AG10803 (cell line): ENCODE measurements at places on chromosomes 4 and X.

- no peak for DNase-seq
These were observed 9.5 kb upstream of the MXD4 start for GRCh38 chr4:2271279-2272025.

DNA sequence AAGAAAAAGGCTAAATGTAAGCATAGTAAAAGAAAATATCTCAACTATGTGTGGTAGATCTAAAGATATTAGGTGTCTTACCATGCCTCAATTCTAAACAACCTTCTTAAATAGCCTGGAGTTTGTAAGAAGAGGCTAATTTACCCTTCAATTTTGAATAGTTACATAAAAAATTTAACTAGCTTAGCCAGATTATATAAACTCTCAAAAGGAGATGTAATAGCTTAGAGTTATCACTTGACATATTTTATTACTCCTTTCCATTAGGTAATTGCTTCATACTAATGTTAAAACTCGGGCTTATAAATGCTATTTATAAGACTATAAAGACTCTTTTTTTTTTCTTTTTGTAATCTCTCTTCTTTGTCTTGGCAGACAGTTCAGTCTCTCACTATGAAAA, 297.5 kb upstream of the PABPC4L start:
- DNase-seq: no peak

- DNase-seq: no peak
These were observed 121.5 kb downstream of the ANK2 start for GRCh38 chr4:113170805-113171468.

DNA sequence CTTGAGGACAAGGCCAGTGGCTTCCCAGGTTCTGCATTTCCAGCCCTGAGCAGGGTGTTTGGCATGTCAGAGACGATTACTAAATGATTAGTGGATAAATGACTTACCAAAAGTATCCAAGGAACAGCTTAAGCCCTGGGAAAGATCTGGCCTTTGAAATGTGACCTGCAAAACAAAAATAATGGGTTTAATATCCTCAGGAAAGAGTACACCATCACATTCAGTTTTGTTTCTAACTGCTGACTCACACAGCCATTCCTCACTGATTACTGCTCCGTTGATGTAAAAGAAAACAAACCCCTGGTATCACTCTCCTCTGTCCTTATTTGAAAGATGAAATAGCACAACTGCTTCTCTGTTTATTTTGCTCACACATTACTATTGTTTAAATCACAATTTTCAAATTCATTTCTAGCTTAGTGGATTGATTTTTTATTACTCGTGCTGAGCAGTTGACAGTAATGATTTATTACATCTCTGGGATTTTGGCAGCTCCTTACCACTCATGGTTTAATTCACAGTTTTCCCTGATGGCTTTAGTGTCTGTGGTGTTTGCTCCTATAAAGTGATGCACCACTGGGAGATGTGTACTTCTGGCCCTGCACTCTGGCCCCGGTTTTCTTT, 117.0 kb downstream of the CBLL2 start:
- peak; percentile 45 for DNase-seq

DNA sequence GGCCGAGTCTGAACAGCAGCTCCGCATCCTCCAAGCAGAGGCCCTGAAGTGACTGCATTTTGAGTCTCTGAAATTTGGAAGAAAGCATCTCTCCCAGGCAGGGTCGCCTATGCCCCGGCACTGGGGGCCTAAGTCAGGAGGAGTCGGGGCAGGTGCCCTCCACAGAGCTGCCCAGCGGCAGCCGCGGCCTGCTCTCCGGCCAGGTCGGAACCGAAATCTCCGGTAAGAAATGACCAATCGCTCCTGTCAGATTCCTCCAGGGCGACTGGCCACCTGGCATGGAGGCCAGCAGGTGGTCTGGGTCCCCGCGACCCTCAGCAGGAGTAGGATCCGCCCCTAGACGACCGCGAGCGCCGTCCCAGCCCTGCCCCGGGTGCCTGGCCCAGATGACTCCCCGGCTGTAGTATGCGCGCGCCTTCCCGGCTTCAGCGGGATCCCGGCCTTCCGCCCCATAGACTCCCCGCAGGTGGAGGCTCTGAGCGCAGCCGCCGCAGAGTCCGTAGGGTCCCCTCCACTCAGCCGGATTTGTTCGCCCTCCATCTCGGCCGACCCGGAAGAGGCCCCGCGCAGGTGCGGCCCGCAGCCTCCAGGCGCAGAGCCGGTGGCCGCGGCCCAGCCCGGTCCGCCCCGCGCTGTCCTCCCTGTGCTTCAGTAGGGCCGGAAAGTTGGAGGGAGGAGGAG, 1.5 kb downstream of the NKX1-1 start:
- DNase-seq: no peak

DNA sequence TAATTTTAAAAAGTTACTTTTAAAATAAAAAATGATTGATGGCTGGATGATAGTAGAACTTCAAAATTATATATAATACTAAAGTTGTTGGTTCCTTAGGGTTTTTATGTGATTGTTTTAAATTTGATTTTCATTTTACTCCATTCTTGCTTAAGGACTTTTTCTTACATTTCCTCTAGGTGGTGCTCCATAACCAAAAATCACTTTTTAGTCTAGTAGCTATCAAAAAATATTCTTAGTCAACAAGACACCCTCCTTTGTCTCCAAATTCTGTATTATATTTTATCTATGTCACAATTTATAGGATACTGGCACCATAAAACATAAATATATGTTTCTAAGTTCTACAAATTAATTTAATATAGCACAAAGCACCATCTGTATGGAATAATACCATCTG, 67.2 kb upstream of the BRWD3 start:
- DNase-seq: peak; percentile 33

GRCh38 chrX:133435544-133436124, 20.3 kb upstream of the GPC4 start:
- DNase-seq: no peak

GRCh38 chr4:19358015-19358414, 893.7 kb upstream of the SLIT2 start:
- peak; percentile 33 for DNase-seq

GRCh38 chr4:90393215-90393614, 266.0 kb downstream of the CCSER1 start:
- no peak for DNase-seq

- DNase-seq: no peak
These were observed 113.1 kb downstream of the RS1 start for GRCh38 chrX:18558799-18559198.

DNA sequence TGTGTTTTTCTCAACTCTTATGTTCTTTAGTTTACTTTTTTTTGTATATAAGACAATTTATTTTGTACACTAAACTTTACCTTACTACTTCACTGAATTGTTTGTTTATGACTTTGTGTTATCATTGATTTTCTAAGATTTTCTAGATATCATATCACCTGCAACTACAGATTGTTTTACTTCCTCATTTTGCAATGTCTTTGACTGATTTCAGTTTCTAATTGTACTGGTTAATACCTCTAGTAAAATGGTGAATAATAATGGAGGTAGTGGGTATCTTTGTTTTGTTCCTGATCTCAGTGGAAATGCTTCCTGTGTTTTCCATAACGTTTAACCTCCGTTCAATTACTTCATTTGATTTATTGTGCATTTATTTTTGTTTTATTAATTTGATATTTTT, 490.2 kb downstream of the TLL1 start:
- DNase-seq: no peak

DNA sequence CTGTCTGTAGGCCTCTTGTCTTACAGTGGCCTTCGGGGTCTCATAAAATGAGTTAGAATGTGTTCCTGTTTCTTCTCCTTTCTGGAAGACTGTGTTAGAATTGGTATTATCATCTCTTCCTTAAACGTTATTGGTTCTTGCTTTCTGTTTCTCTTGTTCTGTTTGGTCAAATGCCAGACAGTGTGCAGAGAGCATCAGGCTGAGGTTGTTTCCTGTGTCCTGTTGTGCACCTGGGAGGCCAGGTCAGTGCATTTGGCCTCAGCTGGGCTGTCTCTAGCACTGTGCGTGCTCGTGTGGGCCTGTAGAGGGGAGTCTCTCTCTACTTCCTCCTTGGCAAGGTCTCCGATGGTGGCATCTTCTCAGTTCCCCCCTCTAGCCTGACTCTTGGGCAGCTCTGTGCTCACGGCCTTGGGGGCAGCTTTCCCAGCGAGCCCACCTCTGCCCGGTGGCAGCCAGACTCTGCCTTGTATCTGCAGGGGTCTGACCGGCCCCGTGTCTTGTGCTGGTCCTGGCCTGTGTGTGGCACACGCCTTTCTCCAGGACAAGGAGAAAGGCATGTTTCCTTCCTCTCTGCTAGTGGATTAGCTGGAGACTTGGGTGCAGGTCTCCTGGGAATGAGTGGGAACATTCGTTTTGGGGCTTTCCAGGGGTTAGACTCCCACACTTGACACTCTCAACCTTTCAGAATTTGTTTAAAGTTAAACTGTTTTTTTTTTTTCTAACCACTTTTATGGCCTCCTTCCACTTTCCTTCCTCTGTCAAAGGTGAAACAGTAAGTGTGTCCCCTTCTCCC, 62.3 kb downstream of the FAM193A start:
- DNase-seq: no peak

GRCh38 chrX:46333550-46333949, 211.7 kb downstream of the ZNF674 start:
- no peak for DNase-seq

- no peak for DNase-seq
These were observed 24.6 kb downstream of the HERC5 start for GRCh38 chr4:88481537-88481936.

- DNase-seq: no peak
These were observed 54.1 kb upstream of the GABRE start for GRCh38 chrX:152028579-152028978.

DNA sequence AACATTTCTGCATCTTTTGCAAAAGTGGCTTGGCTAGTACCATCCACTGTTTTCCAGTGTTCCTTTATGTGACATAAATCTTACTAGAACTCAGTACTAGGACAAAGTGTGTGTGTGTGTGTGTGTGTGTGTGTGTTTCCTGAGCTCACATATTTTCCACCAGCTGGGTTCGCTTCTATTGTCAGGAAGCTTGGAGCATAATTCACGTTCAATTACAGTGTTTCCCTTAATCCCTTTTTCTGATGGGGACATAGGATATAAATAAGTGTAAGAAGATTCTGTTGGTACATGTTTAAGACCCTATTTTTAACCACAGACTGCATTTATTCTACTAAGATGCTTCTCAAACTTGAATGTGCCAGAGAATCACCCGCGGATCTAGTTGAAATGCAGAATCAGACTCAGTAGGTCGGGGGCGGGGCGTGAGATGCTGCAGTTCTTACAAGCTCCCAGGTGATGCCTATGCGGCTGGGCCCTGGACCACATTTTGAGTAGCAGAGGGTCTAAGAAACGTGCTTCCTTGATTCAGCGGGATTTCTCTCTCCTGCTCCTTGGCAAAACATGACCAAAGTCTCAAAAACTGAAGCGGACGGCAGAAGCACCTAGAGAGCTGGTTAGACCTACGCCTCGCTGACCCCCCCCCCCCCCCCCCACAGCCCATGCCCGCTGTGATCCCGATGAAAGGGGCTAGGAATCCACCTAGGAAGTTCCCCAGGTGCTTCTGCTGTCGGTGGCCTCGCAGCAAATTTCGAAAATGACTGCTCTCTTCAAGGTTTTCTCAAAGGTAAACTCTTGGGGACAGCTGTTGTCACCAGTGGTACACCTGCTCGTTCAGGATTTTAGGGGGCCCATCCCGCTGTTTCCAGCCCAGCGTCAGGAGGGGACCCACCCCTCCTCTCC, 797 bp downstream of the CD99L2 start:
- DNase-seq: peak; percentile 45

GRCh38 chr4:11474146-11474545, 45.5 kb upstream of the HS3ST1 start:
- no peak for DNase-seq

- peak; percentile 44 for DNase-seq
These were observed 275.4 kb downstream of the SHOX start for GRCh38 chrX:905848-906566.

DNA sequence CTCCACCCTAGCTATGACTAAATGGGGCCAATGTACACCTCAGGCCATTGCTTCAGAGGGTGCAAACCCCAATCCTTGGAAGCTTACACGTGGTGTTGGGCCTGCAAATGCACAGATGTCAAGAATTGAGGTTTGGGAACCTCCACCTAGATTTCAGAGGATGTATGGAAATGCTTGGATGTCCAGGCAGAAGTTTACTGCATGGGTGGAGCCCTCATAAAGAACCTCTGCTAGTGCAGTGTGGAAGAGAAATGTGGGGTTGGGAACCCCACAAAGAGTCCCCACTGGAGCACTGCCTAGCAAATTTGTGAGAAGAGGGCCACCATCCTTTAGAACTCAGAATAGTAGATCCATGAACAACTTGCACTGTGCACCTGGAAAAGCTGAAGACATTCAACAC, 284.1 kb downstream of the ANTXR2 start:
- DNase-seq: no peak

DNA sequence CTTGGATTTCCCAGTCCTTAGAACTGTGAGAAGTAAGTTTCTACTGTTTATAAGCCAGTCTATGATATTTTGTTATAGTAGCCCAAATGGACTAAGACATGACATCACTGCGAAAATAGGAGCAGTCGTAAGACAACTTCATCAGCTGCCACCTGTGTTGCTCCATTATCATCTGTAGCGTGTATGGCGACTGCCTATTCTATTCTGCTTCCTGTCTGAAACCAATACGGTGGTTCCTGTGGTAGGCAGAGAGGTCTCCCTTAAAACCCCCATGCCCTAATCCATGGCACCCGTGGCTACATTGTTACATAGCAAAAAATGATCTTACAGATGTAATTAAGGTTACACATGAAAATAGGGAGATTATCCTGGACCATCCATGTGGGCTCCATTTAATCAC, 105.4 kb upstream of the FAT1 start:
- DNase-seq: no peak

DNA sequence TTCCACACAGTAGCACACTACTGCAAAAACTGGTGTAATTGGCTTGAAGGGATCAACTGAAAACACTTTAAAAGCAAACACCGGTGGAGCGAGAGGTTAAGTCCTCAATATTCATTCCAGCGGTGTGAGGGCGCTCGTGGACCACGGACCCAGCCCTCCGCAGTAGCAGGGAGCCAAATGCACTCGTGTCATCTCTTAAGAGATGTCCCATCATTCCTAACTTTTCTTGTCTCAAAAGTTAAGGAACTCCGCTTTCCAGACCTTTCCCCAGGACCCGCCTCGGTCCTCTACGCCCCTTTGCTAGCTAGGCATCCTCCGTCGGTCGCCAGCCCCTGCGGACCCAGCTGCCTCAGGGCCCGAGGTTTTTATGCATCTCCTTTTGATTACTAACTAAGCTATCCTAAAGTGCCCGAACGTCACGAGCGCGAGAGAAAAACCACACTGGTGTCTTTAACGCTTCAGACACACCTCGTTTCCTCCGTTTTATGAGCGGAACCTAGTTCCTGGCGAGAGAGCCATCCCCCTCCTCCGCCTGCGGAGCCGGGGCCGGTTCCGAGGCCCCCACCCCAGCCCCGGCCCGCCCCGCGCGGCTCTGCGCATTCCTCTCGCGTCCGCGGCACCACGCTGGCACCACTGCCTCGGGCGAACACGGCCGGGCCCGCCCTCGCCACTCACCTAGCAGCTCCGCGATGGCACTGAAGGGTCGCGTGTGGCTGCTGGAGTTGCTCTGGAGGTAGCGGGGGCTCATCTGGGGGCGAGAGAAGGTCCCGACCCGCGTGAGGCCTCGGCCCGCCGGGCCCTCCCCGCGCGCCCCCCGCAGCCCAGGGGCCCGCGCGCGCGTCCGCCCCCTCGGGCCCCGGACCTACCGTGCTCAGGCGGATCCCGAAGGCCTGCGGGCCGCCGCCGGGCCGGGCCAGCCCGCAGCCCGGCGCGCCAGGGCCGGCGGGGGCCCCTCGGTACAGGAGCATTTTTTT, 723 bp downstream of the MORC4 start:
- DNase-seq: peak; percentile 51
